Kidney (tissue), 22 donors: ENCODE measurements at places on chromosomes 3 and 15. TPM values are rescaled to one million over a fixed set of nuclear protein-coding genes. Genes with fewer than 3 reads are reported as not detected.

DNA sequence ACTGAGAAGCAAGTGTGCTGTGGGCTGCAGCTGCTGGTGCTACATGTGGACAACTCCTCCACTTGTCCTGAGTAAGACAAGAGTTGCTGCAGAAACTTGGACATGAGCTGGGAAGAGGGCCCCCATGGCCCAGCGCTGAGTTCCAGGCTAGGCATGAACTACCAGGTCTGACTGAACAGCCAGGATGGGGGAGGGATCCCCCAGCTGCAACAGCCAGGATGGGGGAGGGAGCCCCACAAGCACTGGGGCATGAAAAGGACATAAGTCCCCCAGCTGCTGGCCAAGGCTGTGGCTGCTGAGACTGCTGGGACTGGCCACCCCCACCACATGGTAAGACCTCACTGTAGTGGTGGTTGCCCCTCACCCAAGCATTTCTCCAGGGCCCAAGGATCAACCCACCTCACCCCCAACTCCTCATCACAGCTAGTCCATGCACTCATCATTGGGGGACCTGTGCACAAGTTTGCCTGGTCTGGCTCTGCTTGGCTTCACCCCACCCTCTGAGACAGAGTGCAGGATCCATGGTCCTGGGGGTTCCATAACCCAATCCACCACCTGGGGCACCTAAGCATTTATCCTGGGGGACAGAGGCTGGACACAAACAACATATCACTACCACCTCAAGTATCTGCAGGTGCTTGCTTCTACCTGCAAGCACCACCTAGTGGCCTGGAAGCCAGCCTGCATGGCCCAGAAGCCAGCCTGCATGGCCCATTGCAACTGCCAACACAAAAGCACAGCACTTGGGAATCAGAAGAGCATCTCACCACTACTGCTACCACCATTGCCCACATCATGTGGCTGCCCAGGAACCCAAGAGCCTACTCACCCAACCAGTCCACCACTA, 84.5 kb upstream of the STT3B start:
- DNase-seq, result no peak

- no peak for DNase-seq
These were observed 10.3 kb downstream of the STOML1 start for GRCh38 chr15:73981761-73982221.

DNA sequence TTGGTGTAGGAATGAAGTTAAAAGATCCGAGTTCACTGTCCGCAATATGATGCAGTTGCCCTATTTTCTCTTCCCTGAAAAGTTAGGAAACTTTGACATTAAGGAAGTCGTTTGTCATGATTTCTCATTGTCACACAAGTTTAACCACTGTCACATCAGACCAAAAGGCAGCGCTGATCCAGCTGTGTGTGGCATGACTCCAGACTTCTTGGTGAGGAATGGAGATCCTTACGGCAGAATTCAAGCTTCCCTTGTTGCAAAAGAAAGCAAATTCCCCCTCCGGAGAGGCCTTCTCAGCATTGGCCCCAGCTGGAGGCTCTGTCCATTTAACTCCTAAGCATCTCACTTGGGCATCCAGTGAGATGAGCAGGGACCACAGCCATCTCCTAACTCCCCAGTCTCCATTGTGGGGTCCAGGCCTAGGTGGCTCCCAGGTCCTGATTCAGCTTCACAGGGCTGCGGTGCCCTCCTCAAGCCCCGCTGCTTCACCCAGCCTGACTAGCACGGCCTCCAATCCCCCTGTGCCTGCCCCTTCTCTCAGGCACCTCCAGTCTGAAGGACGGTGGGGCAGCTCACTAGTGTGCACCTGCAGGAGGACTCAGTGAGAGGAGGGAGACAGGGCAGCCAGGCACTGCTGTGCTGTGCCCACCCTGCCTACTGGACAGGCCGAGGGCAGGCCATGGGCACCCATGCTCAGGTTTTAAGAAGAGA, 159.5 kb downstream of the CHSY1 start:
- no peak for DNase-seq

DNA sequence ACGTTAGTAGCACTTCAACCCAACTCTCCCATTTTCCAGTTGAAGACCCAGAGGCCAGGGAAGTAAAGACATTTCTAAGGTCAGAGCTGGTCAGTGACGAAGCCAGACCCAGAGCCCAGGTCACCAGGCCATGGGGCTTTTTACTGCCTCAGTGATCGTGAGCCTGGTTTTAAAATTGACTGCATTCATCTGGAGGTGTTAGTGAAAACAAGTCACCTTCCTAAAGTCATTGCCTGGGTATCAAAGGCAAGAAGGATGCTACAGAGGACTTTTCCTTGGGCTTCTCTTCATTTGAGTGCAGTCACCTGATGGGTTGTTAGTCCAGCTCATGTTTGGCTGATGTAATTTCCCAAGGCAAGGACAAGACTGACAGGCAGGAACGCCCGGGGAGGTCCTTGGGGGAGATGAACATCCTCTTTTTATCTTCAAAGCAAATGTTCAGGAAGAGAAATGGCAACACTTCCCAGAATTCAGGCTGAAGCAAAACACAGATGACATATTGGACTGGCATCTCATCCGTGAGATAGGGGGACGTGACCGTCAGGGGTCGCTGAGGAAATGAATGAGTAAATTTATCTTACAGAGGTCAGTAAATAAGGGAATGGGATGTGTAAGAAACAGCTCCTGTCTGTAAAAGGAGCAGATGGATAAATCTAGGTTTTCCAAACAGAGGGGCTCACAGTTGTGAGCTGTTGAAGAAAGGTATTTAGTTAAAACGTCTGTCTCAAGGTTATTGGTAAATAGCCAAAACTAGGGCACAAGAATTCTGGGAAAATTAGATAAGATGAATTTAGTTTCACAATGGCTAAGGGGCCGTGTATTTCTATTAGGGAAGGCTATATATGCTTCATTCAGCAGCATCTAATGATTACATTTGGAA, 201.2 kb downstream of the OPA1 start:
- no peak for DNase-seq

DNA sequence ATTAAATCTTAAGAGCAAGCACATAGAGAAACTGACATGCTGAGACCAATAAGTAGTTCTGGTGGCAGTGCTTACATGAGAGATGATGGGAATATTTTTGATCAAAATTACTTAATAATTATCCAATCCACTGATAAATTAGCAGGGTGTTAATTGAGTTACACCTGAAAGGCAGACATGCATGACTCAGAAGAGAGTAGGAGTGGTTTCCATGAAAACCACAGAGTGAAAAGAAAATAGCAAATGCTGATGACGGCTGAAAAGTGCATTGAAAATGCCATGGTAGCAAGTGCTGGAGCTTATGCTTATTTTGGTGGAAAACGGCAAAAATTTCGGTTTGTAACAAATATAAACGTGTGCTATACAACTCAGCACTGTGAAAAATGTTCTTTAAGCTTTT, 267.8 kb upstream of the LRRN1 start:
- DNase-seq, result no peak

DNA sequence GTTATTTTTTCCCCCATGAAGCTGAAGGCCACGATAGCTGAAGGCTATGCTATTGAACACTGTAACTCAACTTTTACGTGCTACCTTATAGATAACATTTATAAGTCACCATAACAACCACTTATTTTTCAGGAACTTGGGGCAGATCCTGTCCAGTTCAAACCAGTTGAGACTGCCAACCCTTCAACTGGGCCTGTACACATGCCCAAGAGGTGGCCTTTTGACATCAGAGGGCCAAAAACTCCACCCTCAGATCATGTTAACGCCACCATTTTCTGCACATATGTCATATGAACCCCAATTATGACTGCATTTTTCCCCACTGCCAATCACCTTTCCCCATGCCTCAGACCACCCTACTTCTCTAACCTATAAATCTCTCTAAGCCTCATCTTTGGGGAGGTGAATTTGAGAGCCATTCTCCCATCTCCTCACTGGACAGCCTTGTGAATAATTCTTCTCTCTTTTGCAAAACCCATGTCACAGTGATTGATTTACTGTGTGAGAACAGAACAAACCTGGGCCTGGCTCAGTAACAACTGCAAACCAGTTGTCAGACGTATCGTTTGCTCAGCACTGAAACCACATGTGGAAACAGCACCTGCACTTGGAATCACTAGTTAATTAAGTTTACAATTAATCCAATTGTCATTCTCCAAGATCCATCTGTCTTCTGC, 42.5 kb downstream of the ZNF445 start:
- DNase-seq, result no peak

DNA sequence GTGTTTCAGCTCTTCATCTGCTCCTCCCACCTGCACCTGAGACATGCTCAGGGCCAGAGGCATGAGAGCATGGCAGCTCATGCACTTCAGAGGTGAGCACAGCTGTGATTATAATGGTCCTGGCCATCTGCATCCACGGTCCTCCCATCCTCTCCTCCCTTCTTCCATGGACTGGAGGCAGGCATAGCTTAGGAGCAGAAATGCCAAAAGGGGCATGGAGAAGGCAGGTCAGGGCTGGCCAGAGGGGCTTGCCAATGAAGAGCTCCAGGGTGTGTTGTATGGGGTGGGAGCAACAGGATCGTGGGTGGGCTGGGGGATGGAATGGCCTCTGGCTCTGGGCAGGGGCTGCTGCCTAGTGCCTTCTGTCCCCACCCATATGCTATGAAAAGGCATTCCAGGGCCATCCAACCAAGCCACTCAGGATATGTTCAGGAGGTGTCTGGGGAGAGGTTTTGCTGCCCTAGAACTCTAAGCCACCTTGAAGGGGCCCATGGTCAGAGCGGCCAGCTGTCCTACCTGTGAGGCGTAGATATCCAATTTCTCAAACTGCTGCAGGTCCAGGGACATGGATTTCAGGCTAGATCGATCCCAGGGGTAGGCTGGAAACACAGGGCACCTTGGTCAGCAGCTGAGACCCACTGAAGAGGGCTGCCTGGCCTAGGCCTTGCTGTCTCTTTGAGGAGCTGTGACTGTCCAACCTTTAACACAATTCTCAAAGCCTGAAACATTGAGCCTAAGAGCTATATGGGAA, 26.1 kb downstream of the KY start:
- no peak for DNase-seq

GRCh38 chr3:151168269-151169094, 34.5 kb downstream of the GPR171 start:
- DNase-seq, result peak; percentile 80

GRCh38 chr15:39362821-39363561, 217.9 kb upstream of the THBS1 start:
- no peak for DNase-seq

DNA sequence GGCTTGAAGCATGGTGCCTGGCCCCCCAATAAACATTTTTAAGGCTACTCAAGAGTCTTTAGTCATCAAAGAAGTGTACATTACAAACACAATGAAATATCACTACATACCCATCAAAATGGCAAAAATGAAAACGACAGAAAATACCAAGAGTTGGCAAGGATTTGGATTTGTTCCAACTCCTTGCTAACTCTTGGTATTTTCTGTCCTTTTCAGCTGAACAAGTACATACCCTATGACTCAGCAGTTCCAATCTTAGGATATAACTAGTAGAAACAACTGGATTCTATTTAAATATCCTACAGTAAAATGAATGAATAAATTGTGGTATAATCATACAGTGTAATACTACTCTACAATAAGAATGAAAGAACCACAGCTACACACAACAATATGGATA, 25.1 kb upstream of the GABPB1 start:
- DNase-seq, result no peak

- DNase-seq, result no peak
These were observed 39.3 kb downstream of the LRRK1 start for GRCh38 chr15:100958326-100959065.

- no peak for DNase-seq
These were observed 35.6 kb downstream of the AGBL1 start for GRCh38 chr15:86115145-86115801.

DNA sequence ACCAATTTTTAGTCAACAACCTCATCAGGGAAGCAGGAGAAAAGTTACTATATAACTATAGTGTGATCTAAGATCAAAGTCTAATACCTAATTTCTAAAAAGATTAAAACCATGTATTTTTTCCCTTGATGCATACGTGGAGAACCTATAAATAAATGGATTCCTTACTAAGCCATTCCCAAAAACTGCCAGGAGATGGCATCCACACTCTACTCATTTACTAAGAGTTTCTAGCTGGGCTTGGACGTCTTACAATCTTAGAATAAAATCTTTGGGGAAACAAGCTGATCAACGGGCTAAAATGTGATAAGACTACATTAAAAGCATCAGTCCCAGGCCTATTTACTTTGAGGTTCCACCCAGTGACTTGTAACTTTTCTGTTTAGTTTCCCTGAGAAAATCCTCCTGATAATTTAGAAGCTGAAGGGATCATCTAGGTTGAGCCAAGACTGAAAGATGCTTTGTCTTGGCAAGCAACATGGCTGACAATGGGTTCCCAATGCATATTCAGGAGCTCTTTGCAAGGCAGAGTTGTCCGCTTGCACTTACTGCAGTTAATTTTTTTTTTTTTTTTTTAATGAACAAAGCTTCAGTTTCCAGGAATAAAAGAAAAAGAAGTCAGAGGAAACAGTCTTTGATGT, 85.5 kb upstream of the FGF12 start:
- peak; percentile 83 for DNase-seq

DNA sequence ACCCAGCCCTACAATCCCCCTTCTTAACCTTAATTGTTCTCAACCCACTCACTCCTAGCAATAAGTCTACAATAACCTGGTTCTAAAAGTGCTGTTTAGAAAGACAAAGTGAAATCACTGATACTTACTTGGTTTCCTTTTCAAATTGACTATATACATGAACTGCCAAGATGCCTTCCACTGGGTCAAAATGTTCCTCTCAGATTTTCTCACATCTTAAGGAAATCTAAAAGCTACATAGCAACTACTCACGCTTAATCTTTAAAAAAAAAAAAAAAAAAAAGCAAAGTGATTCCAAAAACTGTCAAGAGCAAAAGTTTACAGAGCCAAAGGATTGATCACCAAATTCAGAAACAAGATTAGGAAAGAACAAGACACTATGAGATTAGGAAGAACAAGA, 68.7 kb upstream of the MAP4 start:
- DNase-seq, result no peak

- DNase-seq, result no peak
These were observed 177.9 kb downstream of the CDIN1 start for GRCh38 chr15:36757189-36757814.

The PP2D1 gene
- not detected for total RNA-seq

The ZNF80 gene
- 0.28 TPM for total RNA-seq

The CILP gene
- 1.5 TPM for total RNA-seq

The SLC15A2 gene
- 21.8 TPM for total RNA-seq

The ATP10A gene
- total RNA-seq, result 6.8 TPM

The GOLGA6C gene
- not detected for total RNA-seq

The MUC4 gene
- total RNA-seq, result 0.19 TPM

The ROPN1 gene
- 0.54 TPM for total RNA-seq

The CASR gene
- 72.8 TPM for total RNA-seq

The CLDN16 gene
- total RNA-seq, result 27.3 TPM

The STRC gene
- 0.19 TPM for total RNA-seq

The LRRC31 gene
- 0.76 TPM for total RNA-seq

The P2RY13 gene
- total RNA-seq, result 2.5 TPM
